Activated naive CD4-positive, alpha-beta T cell (primary cell): ENCODE measurements at places on chromosomes 12 and 14.

DNA sequence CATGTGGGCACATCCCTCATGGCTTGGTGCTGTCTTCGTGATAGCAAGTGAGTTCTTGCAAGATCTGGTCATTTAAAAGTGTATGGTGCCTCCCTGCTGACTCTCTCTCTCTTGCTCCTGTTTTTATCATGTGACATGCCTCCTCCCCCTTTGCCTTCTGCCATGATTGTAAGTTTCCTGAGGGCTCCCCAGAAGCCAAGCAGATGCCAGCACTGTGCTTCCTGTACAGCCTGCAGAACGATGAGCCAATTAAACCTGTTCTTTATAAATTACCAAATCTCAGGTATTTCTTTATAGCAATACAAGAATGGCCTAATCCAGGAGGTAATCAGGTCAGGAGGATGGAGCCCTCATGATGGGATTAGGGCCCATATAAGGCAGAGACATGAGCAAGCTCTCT, 116.3 kb downstream of the DPF3 start:
- no peak for DNase-seq

DNA sequence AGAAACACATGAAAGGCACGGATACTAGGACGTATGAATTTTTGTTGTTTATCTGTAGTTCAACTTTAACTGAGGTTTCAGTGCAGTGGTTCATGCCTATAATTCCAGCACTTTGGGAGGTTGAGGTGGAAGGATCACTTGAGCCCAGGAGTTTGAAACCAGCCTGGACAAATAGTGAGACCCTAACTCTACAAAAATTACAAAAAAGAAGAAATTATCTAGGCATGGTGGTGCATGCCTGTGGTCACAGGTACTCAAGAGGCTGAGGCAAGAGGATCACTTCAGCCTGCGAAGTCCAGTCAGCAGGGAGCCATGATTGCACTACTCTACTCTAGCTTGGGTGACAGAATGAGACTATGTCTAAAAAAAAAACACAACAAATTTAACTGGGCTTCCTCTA, 8.0 kb downstream of the KRT6B start:
- DNase-seq, result no peak

DNA sequence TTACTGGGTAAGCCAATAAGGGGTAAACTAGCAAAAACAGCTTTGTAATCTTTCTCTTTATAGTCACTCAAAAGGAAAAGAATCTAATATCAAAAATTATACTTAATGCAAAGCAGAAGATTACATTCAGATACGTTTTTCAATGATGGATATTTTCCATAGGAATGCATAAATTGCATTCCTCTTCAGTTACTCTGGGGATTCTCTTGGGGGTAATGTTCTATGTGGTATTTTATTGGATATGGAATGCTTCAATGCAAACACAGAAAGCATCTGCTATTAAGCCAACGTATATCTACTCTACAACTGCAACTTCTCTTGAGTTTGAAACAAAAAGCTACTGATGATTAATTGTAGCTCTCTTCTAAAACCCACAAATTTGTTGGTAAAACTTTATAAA, 106.0 kb downstream of the SLC41A2 start:
- DNase-seq, result no peak

GRCh38 chr12:42275499-42275898, 37.5 kb upstream of the YAF2 start:
- DNase-seq, result no peak

- no peak for DNase-seq
These were observed 16.2 kb upstream of the KCNK13 start for GRCh38 chr14:90045616-90046015.

GRCh38 chr14:81406863-81407262, 6.7 kb upstream of the STON2 start:
- no peak for DNase-seq

DNA sequence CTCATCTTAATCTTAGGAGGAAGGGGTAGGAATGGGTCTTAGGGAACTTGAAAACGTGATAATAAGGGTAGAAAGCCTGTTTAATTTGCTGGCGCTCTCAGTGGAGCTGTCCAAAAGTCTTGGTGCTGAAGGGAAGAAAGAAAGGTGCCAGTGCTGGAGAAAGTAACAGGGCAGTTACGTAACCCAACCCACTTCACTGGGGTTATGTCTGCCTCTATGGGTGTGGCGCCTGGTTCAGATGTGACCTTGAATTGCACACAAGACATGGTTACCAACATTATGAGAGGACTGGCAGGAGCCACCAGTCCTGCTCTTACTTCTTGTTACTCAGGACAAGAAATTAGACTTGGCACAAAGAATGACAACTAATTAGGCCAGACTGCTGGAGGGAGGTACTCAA, 18.6 kb upstream of the GPATCH2L start:
- DNase-seq, result no peak
